ENCODE measurements at places on chromosomes 13 and 19.

DNA sequence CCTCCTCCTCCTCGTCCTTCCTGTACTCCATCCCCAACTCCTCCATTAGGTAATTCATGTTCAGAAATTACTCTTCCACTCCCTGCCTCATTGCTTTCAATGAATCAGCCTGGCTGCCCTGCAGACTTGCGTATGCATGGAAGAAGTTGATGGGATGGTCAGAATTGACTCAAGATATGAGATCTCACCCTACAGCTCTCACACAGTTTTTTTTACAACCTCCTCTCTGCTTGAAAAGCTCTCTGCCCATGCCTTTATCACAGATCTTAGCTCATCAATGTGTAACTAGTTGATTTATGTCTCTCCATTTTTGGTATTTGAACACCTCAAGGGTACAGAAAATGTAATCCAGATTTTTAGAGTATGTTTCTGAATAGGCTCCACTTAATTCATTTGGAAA is 506.9 kb downstream of the TBC1D4 start:
- DNase-seq = no peak

DNA sequence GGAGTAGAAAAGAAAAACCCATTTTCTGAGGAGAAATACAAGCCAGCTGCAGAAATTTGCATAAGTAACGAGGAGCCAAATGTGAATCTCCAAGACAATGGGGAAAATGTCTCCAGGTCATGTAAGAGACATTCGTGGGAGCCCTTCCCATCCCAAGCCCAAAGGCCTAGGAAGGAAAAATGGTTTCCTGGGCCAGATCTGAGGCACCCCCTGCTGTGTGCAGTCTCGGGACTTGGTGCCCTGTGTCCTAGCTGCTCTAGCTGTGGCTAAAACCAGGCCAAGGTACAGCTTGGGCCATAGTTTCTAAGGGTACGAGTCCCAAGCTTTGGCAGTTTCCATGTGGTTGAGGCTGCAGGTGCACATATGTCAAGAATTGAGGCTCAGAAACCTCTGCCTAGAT is 444.9 kb downstream of the PCDH20 start:
- DNase-seq = no peak

DNA sequence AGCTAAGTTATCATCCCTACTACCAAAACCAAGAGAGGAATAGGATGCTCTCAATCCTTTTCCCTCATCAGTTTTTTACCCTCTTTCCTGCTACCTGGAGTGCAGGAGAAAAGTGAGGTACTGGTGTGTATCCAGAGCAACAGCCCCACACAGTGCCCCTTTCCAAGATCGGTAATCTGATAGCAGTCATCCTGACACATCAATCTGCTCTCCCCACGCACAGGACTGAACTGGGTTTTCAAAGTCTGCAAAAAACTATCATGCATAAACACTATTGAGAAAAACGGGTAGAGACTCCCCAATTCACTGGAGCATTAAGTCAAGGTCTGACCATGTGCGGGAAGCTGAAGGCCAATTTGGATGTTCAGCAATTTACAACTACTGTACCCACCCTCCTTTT is 284.8 kb downstream of the RBM26 start:
- DNase-seq = no peak

DNA sequence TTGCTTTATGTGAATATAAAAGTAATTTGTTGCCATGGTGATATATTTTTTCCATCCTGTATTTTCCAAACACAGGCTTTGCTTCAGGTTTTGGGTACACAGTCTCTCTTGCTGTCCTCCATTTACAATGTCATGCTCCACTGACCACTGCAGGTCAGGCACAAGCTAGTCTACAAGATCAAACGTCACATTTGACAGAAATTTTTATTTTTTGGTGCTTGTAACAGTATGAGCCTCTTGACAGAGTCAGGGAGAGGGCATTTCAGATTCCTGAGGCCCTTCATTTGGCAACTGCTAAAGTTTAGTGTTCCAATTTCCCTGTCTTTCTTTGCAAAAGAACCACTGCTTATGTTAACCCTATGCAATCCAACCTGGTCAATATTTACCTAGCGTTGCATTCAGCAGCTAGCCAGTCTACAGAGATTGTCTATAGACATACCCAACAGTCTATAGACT is 175.0 kb downstream of the RFC3 start:
- no peak for DNase-seq

DNA sequence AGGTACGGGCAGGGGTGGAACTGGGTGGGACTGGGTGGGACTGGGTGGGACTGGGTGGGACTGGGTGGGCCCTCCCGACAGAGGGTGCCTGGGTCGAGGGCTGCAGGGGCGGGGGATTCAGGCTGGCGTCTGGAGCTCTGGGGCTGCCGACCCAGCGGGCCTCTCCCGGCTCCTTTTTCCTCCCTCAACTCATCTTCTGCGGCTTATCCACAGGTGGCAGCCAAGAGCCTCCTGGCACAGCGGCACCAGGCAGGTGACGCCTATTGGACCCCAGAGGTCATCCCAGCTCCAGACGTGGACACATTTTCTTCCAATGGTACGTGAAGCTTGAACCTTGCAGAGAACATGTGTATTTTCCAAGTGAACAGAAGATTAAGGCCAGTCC is 533 bp downstream of the ZNF544 start:
- DNase-seq = no peak

DNA sequence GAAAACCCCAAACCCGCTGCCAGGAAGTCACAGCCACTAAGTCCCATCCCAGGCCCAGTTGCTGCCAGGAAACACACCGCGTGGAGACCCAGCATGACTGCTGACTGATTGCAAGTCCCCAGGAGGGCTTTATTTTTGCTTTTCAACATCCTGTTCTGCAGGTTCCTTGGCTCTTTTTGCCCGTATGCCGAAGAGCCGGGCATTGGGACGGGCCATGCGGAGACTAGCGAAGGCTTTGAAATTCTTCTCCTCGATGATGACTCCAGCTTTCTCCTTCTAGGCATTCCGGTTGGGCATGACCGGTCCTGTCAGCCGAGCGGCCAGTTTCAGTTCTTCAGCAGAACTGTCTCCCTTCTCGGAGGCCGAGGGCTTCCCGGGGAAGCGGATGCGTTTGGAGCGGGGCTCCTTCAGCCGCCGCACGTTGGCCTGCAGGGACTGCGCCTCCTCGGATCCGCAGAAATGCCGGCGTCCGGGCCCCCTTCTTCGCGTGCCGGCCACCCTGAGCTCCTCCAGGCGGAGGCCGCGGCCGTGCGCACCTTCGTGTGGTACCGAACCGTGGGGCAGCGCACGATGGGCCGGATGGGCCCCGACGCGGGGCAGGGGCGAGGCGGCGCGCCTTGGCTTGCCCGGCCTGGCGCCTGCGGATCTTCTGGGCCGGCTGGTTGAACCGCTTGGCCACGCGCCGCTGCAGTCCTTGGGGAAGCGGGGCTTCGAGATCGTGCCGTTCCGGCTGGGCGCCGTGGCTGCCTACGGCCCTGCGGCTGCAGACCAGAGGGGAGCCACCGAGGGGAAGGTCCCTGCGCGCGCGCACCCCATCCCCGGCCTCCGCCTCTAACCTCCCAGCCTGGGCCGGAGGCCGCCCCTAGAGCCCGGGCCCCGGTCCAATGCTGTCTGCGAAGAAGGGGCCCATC is 15.2 kb downstream of the ZSCAN5C start:
- no peak for DNase-seq

DNA sequence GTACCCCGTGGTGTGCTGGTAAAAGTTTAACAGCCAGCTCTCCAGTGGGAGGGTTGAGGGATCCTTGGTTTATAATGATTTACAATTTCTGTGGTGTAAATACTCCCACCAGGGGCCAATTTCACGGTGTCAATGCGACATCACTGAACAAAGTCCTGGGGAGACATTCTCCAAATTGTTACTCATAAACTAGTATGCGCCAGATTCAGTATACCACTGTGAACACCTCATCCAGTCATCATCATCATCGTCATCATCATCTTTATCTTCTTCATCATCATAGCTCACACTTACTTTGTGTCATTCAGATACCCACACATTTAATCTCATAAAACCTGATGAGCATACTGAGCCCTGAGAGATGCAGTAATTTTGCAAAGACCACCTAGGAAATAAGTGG is 17.2 kb upstream of the TNFSF14 start:
- DNase-seq = no peak

- DNase-seq = no peak
These were observed 16.6 kb downstream of the GJA3 start for GRCh38 chr13:20144141-20144850.

DNA sequence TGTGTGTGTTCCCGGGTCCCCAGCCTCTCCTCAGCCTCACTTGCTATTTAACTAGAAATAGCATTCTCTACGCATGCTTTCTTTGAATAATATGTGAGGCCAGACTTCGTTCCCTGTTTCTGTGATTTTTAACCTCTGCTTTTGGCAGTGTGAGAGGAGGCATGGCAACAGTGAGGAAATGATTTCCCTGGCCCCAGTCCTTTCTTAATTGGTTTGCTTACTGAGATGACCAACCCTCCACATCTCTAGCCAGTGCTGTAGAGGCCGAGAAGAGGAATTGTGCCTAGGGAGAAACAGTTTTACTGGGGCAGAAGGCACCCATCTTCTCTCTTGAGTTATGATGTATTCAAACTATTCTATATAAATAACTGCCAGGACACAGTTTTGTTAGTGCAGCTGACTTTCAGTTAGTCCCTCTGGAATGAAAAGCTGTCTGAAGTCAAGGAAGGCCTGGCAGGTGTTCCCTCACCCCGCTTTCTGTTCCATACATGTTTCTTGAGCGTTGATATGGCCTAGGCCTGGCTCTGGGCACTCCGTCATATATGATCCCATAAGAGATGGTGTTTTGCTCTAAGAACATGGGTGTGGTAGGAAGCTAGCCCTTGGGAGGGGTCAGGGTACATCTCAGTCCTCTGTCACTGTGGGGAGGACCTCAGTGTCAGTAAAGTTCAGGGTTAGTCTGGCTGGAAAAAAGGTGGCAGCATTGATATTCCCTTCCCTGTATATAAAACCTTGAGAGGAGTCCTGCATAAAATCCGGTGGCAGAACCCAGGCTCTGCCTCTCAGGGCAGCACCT is 73.7 kb upstream of the NPAS1 start:
- DNase-seq = no peak

- no peak for DNase-seq
These were observed 18.9 kb downstream of the ARID3A start for GRCh38 chr19:944663-945241.

GRCh38 chr19:18762125-18763023 is 28.7 kb downstream of the COMP start:
- DNase-seq = no peak

GRCh38 chr13:68996668-68997025 is 1111.0 kb upstream of the ATXN8OS start:
- no peak for DNase-seq

DNA sequence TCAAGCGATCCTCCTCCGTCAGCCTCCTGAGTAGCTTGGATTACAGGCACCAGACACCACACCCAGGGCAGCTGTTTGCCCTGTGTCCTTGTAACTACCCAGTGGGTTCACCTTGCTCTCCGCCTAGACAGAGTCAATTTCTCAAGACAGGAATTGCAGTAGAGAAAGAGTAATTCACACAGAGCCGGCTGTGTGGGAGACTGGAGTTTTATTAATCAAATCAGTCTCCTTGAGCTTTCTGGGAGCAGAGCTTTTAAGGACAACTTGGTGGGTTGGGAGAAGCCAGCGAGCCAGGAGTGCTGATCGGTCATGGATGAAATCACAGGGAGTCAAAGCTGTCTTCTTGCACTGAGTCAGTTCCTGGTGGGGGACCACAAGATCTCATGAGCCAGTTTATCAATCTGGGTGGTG is 20.6 kb upstream of the ADGRE1 start:
- DNase-seq = no peak

- no peak for DNase-seq
These were observed 12.7 kb upstream of the SLC44A2 start for GRCh38 chr19:10612499-10613119.

GRCh38 chr19:53958168-53958571 is 4.6 kb upstream of the CACNG8 start:
- no peak for DNase-seq

DNA sequence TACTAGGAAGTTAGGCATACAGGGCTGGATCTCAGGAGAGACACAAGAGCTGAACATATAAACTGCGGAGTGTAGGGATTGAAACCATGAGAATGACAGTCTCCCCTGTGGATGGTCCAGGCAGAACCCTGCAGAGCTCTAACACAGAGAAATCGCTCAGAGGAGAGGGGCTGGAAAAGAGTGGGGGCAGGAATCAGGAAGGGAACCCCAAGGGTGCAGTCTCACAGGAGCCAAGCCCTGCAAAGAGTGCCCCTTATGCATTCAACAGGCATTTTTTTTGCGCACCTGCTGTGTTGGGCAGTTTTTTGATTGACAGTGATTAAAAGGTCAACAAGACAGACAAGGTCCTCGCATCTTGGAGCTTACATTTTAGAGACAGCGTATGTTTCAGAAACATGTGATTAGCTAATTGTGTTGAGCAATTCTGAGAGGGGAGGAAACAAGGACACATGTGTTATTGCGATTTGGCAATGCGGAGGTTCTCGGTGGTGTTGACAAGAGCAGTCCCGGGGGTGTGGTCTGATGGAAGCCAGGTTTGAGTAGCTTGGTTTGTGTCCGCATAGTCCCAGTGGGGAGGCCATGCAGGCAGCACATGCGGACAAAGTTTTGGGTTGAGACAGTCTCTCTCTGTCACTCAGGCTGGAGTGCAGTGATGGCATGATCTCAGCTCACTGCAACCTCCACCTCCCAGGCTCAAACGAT is 182.6 kb upstream of the IRS2 start:
- no peak for DNase-seq

DNA sequence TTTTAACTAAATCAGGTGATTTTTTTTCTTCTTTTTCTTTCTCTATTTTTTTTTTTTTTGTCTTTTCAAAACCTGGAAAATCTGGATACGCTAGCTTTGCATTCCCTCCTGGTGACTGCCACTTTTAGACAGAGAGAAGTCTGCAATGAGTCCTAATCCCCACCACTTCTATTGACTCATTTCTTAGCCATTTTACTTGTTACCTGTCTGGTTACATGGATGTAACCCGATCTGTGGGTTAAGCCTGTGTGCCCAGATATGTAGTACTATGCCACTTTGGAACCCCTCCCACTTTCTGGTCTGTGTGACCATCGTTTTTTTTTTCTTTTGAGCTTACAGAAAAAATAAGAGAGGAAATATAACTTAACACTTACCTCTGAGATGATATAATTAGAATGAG is 817.8 kb upstream of the PCDH9 start:
- DNase-seq = no peak

GRCh38 chr13:99501848-99502301 is 603 bp downstream of the TM9SF2 start:
- DNase-seq = peak; percentile 19

- no peak for DNase-seq
These were observed 38.5 kb downstream of the FBN3 start for GRCh38 chr19:8110931-8111330.
